ENCODE measurements at places on chromosomes 7 and 10. TPM values are rescaled to one million over a fixed set of nuclear protein-coding genes. Genes with fewer than 3 reads are reported as not detected.

DNA sequence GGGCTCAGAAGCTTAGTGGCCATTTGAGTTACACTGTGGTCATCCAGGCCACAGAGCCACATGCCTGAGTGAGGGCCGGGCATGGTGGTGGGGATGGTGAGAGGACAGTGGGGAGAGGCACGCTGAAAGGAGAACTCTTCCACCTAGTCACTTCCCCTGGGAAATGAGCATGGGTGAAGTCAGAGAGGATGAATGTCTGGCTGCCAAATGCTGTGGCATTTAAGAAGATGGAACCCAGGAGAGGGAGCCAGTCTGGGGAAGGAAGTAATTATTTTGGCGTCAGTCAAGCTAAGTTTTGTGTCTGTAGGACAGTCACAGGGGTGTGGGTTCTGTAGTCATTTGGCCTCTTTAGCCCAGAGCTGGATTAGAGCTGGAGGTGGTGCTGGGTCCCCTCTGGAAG is 86.0 kb upstream of the PODXL start:
- DNase-seq, result no peak

DNA sequence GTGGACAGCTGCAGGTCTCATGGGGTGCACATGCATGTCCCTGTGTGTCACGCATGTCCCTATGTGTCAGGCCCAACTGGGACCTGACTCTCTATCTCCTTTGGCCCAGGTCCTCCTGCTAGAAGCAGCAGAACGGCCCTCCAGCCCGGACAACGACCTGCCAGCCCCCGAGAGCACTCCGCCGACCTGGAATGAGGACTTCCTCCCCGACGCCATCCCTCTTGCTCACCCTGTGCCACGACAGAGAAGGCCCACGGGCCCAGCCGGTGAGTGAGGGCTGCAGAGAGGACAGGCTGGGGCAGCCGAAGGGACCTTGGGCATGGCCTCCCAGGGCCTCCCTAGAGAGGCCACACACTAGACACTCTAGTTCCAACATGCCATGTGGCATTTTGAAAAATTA is 89.3 kb downstream of the MYL10 start:
- DNase-seq, result no peak

- no peak for DNase-seq
Measured at GRCh38 chr7:127667017-127667670, 15.2 kb downstream of the SND1 start.

- no peak for DNase-seq
Measured at GRCh38 chr10:71534568-71535194, 138.0 kb downstream of the CDH23 start.

- no peak for DNase-seq
Measured at GRCh38 chr10:88028072-88028471, 164.6 kb downstream of the PTEN start.

DNA sequence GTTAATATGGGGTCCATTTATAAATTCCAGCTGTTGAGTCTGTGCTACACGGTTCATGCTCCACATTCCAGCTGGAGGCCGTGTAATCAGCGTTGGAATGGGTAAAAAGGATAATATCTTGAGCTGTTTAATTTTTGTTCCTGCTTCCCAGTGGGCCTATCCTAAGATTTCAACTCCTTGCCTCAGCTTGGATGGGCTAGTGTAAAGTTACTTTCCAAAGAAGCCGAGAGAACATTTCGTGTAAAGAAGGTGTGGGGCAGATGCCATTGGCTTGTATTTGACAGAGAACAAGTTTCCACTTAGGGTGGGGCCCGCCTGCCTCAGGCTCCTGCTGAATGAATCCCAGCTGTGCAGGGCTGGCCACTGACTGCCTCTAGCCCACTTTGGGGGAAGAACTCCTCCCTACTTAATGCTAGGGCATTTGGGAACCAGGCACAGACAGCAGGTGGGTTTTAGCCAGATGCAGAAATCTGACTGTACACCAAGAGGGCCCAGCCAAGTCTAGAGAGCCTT is 125.9 kb upstream of the LYZL2 start:
- no peak for DNase-seq

DNA sequence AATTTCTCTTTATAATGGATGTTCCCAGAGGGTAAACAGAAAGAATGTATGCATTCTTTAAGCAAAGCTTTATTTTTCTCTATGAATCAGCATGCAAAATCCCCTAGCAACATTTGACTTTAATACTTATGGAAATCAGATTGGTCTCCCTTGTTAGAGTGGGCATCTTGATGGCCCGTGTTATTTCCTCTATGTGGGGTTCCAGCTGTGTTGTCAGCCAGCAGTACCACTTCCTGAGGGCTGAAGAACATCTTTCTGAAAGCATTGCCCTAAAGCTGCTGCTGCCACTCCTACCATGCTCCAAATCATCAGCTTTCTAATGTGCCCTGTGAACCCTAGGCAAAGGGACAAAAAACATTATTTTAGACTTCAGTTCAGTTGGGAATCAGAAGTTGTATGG is 70.4 kb upstream of the HECTD2 start:
- no peak for DNase-seq

DNA sequence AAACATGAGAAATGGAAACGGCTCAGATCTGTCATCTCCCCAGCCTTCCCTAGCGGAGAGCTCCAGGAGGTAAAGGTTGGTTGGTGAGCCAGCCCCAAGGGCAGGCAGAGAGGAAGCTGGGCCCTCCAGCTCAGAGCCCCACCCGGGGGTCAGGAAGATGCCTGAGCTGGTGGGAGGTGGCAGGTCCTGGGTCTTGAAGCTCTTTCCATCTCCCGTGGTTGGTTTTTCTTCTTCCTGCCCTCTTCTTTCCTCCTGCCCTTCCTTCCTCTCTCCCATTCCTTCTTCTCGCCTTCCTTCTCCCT is 384.2 kb upstream of the FOXK1 start:
- DNase-seq, result no peak

Gene ATRNL1
- polyA plus RNA-seq, result 4.4 TPM

Gene GPRIN2
- 9.7 TPM for polyA plus RNA-seq

Gene TUBAL3
- polyA plus RNA-seq, result not detected

Measured in right lung (tissue), 10 donors.